KG1 (cell line): ENCODE measurements at places on chromosomes 16 and 17.

DNA sequence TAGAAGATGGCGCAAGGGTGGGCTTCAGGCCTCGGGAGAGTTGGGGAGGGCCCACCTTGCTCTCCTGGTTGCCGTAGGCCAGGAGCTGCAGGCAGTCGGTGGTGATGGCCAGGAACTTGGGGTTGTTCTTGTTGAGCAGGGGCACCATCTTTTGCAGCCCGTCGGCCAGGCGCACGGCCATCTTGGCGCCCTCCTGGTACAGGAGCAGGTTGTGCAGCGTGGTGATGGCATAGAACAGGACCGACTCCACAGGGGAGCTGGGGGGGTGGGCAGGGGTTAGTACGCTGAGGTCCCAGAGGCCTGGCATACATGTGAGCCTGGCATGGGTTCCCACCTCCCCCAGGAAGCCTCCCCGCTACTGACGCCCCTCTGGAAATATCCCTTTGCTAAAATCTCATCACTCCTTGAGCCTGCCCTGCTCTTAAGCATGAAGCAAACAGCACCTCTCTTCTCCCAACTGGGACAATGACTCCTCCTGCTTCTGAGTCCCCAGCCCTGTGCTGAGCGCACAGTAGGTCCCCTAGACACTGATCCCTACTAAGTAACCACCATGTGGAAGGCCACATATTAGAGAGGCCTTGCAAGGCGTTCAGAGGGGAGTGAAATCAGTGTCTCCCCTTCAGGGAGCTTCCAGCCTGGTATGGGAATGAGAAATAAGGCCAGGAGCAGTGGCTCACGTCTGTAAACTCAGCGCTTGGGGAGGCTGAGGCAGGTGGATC lies 19.0 kb downstream of the JUP start:
- DNase-seq, result no peak

GRCh38 chr17:58556833-58557250 lies 42.4 kb upstream of the MTMR4 start:
- DNase-seq, result peak; percentile 30

GRCh38 chr16:67537636-67538591 lies 9.3 kb downstream of the RIPOR1 start:
- no peak for DNase-seq

DNA sequence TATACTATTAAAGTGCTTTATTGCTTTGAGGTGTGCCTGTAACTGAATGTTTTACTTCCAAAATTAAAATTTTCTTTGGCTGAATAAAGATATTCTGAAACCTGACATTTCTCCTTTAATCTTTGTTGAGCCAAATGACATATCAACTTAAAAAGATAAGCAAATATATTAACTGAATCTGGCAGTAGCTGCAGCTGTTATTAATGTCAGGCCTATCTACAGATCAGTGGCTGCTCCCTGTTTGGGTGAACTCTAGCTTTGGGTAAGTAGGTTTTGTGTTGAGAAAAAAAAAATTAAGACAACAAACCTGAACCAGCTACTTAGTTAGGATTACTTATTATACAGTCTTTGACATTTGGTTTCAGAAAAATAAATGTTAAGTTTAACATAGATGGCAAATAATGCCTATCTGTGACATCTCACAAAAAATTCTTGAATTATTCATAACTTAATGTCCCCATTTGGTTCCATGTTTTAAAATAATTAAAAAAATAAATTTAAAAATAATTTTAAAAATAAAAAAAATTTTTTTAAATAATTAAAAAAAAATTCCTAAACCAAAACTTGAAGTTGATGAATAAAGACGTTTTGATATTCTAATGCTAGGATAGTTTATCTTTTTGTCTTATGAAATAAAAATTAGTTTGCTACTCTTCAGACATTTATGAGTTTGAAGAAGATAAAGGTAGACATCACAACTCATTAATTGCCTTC lies 19.8 kb downstream of the CPD start:
- DNase-seq, result no peak

DNA sequence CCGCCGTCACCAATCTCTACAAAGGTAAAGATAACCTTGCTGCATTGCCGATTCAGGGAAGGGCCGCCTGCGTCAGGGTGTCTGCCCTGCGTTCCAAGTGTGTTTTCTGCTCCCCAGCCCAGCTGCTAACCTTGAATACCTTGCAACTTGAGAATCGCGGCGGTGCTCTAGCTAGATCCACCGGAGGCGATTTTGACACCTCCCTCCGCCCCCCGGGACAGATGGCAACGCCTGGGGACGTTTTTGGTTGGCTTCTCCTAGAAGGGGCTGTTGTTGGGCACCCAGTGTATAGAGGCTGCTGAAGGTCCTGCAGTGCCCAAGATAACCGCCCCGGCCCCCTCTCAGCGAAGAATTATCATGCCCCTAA lies 1.5 kb downstream of the HAPSTR1 start:
- no peak for DNase-seq

- DNase-seq, result no peak
These were observed 6.6 kb downstream of the ZNF500 start for GRCh38 chr16:4760221-4760910.
